ENCODE measurements at places on chromosomes 1 and 21.

DNA sequence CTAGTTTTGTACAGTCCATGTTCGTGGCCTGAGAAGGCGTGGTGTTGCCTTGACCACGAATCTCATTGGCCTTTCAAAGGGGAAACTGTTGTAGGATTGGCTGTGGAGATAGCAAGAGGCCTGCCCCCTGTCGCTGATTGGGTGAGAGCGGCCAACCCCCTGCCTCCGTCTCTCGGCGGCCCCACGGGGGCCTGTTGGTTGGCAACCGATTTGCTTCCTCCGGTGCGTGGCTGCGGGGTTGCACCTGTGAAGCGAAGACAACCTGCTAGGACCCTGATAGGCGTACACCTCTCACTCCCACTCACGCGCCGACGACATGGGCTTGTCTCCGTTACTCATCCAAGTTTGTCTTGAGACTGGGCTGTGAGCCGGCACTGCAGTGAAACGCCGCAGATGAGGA is at the start of gene UBE2U:
UBE2U (plus strand) TSS at position 204 of the 400 bp plus-strand sequence. CDS start 428 bp downstream, outside the sequence.
- DNase-seq, result no peak

GRCh38 chr21:28508126-28508525 is 484.6 kb downstream of the LTN1 start:
- no peak for DNase-seq

DNA sequence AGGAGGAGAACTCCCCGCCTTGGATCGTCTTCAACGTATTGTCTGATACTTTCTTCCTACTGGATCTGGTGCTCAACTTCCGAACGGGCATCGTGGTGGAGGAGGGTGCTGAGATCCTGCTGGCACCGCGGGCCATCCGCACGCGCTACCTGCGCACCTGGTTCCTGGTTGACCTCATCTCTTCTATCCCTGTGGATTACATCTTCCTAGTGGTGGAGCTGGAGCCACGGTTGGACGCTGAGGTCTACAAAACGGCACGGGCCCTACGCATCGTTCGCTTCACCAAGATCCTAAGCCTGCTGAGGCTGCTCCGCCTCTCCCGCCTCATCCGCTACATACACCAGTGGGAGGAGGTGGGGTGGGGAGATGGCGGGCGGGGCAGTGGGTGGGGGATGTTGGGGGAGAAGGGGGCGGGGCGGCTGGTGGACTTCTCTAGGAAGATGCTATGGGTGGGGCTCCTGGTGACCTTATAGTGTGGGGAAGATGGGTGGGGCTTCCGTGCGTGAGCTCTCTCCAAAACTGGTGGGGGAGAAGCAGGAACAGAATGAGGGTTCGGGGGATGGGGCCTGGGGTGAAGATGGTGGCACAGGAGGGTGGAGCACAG is 5.3 kb downstream of the HCN3 start:
- DNase-seq, result no peak

- DNase-seq, result no peak
These were observed 25.5 kb downstream of the ETNK2 start for GRCh38 chr1:204126386-204126785.

DNA sequence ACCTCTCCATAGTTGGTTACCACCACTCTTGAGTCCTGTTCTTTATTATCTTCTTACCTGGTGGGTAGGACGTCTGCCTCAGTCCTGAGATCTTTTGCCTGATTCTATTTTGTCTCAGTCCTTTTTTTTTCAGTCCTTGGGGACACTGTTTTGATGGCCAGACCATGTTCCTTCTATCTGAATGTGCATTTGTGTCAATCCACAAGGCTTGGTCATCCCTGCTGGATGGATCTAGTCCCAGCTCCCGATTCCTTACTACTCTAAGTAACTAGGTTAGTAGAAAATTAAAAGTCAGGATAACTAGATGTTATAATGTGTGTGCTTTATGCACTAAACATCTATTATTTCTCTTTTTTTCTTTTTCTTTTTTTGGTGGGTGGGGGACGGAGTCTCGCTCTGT is 28.1 kb upstream of the AK4 start:
- DNase-seq, result no peak

GRCh38 chr1:244239261-244239770 is 188.2 kb downstream of the ZBTB18 start:
- no peak for DNase-seq

DNA sequence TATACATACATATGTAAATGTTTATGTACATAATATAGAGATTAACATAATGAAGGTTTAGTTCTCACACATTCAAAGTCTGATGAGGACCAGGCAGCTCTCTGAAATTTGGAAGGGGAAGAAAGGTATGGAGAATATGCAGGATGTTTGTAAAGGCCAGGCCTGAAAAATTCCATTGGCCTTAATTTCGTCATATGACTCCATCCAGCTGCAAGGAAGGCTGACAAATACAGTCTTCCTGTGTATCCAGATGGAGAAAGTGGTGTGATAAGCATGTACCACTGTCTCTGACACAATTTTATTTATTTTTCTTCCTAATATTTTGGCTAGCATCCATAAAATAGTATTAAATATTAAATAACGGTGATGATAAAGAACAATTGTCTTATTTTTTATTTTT is 6.3 kb upstream of the SGIP1 start:
- DNase-seq, result no peak

GRCh38 chr1:187185389-187185788 is 356.6 kb downstream of the PLA2G4A start:
- DNase-seq, result no peak

DNA sequence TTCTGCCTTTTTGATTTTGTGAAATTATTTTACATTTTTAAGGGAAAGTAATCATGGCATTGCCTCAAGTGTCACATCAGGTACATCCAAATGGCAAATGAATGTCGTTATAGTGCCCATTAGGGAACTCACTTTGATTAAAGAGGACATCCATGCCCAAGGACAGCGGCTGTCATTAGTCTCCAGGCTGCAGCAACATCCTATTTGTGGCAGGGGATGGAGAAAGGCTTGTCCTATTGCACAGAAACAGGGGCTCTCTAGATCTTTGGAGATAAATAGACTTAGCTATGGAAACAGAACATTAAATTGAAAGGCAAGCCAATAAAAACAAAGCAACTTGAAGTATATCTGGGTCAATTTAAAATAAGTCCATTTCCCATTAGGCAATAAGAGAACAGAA is 439.3 kb downstream of the NEGR1 start:
- DNase-seq, result no peak

- peak; percentile 46 for DNase-seq
These were observed 16.5 kb upstream of the ATP6V1G3 start for GRCh38 chr1:198556971-198557370.

- no peak for DNase-seq
These were observed 264.5 kb downstream of the MRPL39 start for GRCh38 chr21:25342816-25343215.

- DNase-seq, result peak; percentile 94
These were observed 31.0 kb upstream of the IL19 start for GRCh38 chr1:206739411-206740076.

DNA sequence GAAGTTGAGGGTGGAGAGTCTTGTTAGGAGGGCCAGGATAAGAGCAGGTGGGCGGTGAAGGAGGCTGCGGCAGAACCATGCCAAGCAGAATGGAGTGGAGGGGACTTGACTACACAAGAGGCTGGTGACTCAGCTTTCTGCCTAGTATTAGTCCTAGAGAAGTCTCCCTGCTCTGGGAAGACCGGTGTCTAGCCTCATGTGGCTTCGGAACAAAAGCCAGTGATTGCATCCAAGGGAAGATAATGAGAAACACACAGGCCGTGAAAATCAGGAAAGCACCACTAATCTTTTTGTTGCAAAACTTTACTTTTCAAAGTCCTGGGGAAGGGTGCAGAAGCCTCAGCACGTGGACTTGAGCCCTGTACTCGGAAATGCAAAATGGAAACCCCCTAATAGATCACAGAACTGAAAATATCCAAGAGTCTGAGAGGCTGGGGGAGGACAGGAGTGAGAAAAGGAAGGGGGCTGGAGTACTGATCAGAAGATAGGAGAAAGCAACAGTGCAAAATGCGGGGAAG is 31.4 kb downstream of the DDR2 start:
- no peak for DNase-seq

GRCh38 chr1:78950826-78951225 is 55.7 kb downstream of the ADGRL4 start:
- no peak for DNase-seq

GRCh38 chr1:34590211-34590623 is 164.6 kb upstream of the GJB5 start:
- no peak for DNase-seq

DNA sequence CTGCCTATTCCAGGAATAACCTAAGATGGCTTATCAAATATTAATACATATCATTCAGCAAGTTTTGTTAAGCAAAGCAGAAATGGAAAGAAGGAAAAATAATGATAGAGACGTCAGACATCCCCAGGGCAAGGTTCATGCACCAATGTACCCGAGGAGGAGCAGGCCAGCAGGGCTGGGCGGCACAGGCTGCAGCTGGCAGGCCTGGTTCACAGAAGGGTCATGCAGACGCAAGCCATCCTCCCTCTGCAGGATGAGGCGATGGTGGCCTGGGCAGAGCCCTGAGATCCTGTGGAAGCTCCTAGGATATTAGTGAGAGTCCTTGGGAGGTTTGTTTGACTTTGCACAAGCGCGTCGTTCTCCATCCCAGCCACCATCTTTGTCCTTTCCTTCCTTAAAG is 30.0 kb downstream of the BATF3 start:
- no peak for DNase-seq
